ENCODE measurements at places on chromosomes 7 and 10.

- no peak for DNase-seq
These were observed 444 bp downstream of the NKX1-2 start for GRCh38 chr10:124449170-124450011.

DNA sequence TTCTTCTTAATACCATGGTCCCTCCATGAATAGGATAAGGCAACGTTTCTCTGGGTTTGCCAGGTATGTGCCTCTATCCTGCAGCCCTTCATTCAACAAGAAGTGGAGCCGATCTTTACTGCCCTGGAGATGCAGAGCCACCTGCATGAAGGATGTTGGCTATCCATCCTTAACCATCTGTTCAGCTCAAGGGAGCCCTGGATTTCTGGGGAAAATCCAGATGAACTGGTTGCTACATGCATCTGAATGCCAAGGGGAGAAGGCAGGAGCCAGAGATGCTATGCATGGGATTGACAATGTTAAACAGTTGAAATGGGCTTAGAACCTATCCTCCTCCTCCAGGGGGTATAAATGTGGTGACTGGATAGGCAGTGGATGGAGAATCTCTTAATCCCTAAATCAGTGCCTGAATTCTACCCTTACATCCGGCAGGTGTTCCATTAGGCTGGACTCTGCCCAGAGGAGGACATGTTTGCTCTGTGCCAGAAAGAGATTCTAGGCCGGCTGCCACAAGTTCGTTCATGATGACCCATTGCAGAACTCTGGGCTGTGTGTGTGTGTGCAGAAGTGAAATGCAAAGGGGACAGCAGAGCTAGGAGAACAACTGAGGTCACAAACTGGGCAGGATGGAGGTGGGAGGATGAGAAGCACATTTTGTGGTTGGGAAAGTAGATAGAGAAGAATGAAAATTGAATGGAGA is 15.6 kb downstream of the CPED1 start:
- DNase-seq = no peak

GRCh38 chr10:110617425-110618229 is 26.5 kb upstream of the RBM20 start:
- DNase-seq = no peak

DNA sequence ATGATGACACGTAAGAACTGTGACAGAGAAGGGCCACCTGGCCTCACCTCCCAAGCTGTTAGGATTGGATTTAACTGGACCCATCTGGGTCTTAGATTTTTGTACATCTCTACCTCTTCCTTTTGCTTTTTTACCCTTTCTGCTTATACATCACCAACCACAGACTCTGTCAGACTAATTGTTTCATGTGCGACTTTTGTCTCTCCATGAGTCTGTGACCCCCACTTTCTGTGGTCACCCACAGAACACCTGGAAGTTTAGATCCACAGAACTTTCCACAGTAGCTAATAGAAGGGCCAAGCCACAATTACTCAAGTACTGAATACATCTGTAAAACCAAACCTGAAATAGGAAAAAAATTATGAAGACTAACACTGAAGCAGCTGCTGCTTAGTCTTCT is 23.1 kb downstream of the SEC31B start:
- no peak for DNase-seq

GRCh38 chr7:147497246-147497645 is 1093.3 kb upstream of the C7orf33 start:
- no peak for DNase-seq

- no peak for DNase-seq
These were observed 101.2 kb upstream of the EFCAB10 start for GRCh38 chr7:105682341-105683060.

GRCh38 chr7:116177009-116177408 is 33.3 kb upstream of the TES start:
- no peak for DNase-seq

GRCh38 chr7:22124941-22125340 is 179.2 kb upstream of the CDCA7L start:
- no peak for DNase-seq

- DNase-seq = no peak
These were observed 45.6 kb upstream of the AGBL3 start for GRCh38 chr7:134940729-134941128.

GRCh38 chr10:17854044-17854652 is 45.0 kb downstream of the MRC1 start:
- no peak for DNase-seq

DNA sequence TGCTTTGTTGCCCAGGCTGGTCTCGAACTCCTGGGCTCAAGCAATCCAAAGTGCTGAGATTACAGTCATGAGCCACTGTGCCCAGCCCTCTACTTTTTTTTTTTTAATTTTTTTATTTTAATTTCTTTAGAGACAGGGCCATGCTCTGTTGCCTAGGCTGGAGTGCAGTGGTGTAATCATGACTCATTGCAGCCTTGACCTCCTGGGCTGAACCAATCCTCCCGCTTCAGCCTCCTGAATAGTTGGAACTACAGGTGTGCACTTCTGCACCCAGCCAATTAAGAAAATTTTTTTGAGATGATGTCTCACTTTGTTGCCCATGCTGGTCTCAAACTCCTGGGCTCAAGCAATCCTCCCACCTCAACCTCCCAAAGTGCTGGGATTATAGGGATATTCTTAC is 528.6 kb downstream of the GATA3 start:
- DNase-seq = no peak

- no peak for DNase-seq
These were observed 118.8 kb downstream of the EBF3 start for GRCh38 chr10:129845111-129845753.

DNA sequence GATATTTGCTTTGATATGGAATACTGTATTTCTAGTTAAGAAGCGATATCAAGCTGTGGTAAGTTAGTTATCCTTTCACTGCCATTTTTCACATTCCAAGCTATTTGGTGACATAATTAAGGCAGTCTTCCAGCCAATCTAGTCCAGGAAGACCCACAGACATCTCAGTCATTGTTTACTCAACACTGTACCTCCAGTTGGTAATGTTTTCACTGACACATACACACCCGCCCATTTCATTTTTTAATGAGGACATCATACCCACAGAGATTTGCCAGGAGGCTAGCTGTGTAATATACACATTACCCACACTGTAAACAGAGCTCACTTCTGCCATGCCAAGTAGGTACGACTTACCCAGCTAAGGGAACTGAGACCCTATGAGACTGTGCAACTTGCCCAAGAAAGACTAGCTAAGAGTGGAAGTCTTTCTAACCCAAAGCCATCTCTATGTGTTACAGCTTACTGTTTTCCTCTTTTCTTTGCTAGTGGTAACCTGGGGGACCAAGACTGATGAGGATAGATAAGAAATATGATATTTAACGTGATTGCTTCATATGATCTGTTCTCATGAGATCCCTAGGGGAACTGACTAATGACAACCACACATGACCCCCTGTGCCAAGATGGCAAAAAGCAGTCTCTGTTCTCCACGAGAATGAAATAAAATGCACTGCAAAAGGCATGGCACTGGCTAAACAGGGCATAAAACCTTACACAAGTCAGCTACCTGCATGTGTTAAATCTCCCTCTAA is 179.0 kb downstream of the DGKI start:
- DNase-seq = no peak

DNA sequence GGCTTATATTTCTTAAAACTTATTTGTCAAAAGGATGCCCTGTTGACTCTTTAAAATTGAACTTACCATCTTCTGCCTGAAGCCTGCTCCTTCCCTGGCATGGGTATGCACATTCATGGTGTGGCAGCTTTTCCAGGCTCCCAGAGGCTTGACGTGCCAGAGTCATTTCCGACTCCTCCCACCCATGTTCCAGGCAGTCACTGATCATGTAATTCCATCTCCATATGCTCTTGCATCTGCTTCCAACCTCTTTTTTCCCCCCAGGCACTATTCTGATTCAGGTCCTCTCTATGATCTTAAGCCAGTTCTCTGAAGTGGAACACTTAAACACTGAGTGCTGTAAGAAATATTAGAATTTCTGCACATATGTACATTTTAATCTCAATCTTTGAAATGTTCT is 82.2 kb downstream of the CFAP58 start:
- DNase-seq = no peak

DNA sequence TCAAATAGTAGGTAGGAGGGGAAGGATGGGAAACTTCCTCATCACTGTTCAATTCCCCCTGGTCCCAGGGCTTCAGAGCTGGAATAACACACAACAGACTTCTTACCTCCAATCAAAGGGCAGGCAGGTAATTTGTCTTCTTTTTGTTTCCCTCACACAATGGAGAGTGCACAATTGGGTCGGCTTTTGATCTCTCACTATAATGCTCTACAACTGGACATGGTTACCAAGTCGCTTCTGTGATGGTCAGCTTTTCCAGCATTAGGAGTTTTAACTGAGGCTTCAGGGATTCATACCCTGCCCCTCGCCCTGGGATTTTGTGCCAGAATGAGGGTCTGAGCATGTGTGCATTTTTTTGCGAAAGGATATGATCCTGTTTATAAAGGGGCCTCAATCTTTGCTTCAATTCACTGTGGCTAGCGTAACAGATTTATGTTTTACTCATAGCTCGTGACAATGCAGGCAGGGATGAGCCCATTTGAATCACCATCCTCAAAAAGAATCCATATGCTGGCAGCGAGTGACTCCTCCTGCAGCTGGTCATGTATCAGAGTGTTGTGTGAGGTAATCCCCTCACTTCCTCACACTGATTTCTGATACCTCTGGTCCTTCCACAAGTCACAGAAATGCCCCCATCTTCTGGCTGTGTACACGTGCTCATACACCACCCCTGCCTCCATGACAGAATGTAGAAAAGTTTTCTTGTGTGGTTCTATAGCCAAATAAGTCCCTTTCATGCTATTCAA is 189.6 kb downstream of the CTTNBP2 start:
- no peak for DNase-seq

DNA sequence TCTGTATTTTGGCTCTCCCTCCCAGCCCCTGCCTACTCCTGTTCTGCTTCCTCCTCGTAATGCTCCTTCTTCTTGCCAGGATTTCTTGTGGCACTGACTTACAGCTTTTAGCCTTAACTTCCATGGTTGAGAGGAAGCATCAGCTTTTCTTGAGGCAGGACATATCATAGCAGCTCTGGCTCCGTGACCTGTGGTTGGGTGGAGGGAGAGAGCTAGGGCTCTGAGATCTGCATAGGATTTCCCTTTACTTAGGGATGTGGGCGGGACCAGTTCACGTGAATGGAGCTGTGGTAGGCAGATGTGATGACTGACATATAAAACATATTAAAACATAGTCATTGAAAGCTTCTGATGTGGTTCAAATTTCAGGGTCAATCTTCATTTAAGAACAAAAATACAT is 10.6 kb upstream of the RAB11FIP2 start:
- DNase-seq = no peak

DNA sequence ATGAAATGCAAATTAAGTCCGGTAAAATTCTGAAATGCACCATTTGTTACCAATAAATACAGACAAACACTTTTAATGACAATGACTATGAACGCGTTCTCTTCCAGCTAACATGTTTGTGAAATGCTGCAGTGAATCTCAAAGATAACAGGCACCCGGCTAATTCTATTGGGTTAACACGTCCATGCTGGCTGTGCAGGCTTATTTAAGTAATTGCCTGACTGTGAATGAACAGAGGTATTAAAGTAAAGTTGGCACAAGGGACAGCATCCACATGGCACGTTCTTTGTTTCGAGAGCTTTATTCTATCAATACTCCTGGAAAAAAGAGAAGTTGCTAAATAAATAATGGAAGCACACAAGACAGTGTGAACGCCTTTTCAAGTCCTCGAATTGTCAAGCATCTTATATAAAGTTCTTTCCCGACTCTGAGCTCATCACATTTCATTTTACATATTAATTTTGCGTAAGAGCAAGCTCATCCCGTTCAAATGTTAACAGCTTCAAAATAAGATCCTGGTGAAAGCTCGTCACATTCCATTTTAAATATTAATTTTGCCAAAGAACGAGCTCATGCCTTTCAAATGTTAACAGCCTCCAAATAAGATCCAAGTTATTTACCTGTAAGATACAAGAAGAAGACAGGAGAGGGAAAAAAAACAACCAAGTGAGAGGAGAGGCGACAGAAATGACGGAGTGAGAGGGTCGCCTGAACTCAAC is 111.3 kb upstream of the RHEB start:
- DNase-seq = peak; percentile 27

DNA sequence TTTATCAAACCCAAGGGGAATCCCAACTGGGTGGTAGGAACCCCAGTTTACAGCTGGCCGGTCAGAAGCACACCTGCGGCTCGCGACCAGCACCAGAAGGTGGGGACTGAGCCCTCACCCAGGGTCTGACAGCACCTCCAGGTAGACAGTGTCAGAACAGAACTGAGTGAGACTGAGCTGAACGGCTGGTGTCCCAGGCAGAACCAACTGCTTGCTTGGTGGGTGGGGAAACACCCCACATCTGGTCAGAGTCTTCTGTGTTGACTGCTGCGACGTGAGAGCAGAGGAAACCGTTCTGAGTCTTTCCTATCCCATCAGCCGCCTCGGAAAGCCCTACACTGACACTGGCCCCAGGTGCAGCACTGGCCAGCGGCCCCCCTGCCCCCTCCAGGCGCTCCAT is 160.7 kb downstream of the MAD1L1 start:
- DNase-seq = no peak

GRCh38 chr10:1374511-1375345 is 318.5 kb downstream of the WDR37 start:
- no peak for DNase-seq

All from H1 (cell line).